ENCODE measurements at places on chromosomes 7 and 10. TPM values are rescaled to one million over a fixed set of nuclear protein-coding genes. Genes with fewer than 3 reads are reported as not detected.

DNA sequence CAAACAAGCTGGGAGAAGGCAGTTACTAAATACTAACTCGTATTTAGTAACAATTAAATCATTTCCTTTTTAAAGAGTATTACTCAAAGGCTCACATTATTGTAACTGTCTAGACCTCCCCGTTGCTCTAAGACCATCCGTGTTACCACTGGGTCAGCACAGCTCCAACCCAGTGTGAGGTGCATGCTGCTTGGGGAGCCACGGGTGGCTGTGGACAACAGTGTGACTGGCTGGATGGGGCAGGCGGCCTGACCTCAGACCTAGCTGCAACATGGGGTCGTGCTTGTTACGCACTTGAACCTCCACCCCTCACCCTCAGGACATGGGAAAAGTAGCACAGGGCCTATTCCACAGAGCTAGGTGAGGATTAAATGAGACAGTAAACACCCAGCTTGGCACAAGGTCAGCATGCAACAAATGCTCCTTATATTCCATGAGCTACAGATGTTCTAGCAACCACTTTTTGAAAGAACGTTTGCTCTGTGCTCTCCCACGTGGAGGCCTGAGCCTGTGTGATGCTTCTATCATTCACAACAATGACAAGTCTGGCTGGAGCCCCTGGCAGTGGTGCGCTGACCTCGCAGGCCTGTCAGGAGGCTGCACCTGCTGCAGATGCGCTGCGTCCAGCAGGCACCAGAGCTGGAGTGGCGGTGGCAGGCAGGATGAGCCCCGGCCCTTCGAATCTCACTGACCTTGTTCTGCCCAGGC is 135.7 kb downstream of the PKD1L1 start:
- peaks cover 44% of the 10 kb centered on the region for H3K4me1 ChIP-seq
- no peak overlapping the region for H3K4me3 ChIP-seq
- no peak for DNase-seq
- H3K36me3 ChIP-seq = no peaks in the 10 kb centered on the region

GRCh38 chr7:141949021-141949420 is 2.2 kb upstream of the CLEC5A start:
- no peak overlapping the region for H3K27ac ChIP-seq
- DNase-seq = no peak
- H3K36me3 ChIP-seq = no peaks in the 10 kb centered on the region
- H3K4me3 ChIP-seq = no peak overlapping the region
- H3K4me1 ChIP-seq = no peaks in the 10 kb centered on the region

DNA sequence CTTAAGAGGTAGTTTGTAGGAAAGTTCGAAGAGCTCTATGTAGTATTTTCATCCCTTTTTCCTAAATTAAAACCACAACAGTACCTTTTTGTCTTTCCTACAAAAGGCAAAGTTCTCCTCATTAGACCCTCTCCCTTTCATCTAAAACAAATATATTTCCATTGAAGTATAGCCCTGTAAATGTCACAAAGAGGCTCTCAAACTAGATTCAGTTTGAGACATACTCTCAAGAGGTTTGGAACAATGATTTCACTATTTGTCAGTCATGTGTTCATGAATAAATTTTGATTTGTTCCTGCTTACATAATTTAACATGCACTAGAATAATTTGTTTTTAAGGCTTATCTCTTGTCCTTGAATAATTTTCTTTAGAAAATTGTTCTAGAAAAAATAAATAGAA is 12.2 kb downstream of the TAS2R16 start:
- no peak overlapping the region for H3K4me3 ChIP-seq
- no peaks in the 10 kb centered on the region for H3K36me3 ChIP-seq
- H3K4me1 ChIP-seq = no peaks in the 10 kb centered on the region
- no peak overlapping the region for H3K27ac ChIP-seq

DNA sequence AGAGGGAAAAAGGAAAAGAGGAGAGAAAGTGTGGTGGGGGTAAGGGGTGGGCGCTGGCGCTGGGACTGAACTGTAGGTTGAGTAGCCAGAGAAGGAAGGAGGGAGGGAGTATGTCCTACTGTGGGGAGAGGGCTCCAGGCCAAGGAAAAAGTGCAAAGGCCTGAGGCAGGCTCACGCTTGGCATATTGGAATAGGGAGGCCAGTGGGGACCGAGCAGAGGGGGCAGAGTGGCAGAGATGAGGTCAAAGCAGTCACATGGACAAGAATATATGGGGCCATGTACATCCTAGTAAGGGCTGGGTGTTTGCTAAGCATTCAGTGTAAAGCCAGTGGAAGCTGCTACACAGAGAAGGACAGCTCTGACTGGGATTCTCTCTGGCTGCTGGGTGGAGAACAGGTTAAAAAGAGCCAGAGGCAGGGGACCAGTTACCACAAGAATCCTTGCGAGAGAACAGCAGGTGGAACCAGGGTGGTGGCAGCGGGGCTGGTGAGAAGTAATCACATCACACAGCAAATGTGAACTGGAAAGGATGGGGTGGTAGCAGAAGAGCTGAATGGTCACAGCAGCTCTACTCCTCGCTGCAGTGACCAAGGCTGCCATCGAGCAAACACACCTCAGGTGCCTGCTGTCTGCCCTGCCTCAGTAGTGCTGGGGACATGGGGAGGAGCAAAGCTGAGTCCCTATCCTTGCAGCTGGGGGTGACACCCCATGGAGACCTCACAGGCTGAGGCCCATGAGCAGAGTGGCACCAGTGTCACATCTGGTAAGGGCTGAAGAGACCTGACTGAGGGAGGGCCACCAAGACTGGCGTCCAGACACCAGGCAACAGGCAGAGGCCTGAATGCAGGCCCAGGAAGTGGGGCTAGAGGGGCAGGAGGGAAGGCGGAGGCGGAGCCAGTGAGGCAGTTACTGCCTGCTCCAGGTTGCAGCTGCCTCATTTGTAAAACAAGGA is 39.5 kb downstream of the FAM53B start:
- peaks cover 8% of the 10 kb centered on the region for H3K36me3 ChIP-seq
- H3K27ac ChIP-seq = no peak overlapping the region
- H3K4me1 ChIP-seq = peaks cover 28% of the 10 kb centered on the region
- no peaks in the 10 kb centered on the region for H3K27me3 ChIP-seq

GRCh38 chr7:156635529-156636385 is 4.8 kb upstream of the RNF32 start:
- H3K36me3 ChIP-seq = no peaks in the 10 kb centered on the region
- no peak overlapping the region for H3K4me3 ChIP-seq
- no peaks in the 10 kb centered on the region for H3K27me3 ChIP-seq
- H3K4me1 ChIP-seq = no peaks in the 10 kb centered on the region

GRCh38 chr10:131473645-131474044 is 162.1 kb upstream of the TCERG1L start:
- no peak for DNase-seq
- H3K4me1 ChIP-seq = peaks cover 9% of the 10 kb centered on the region
- no peak overlapping the region for H3K27ac ChIP-seq
- H3K36me3 ChIP-seq = no peaks in the 10 kb centered on the region

The GJD4 gene
- total RNA-seq = not detected

The TRPV5 gene
- total RNA-seq = not detected

The TACC2 gene
- total RNA-seq = 11.8 TPM

The TEX47 gene
- total RNA-seq = not detected

The AKR1C2 gene
- 1,454 TPM for total RNA-seq

The DCLRE1C gene
- 11.5 TPM for total RNA-seq

The GOLGA7B gene
- total RNA-seq = not detected

The OR2A5 gene
- not detected for total RNA-seq

Measured in HepG2 (cell line).